WTC11 (cell line): ENCODE measurements at places on chromosomes 7 and 10.
A peak's percentile ranks its signal among the peaks of the same experiment; 100 is the strongest.

GRCh38 chr7:7808626-7809025 is 90.2 kb upstream of the RPA3 start:
- no peak for DNase-seq

GRCh38 chr7:142188846-142189245 is 69.0 kb downstream of the PRSS58 start:
- DNase-seq, result no peak

GRCh38 chr10:104577861-104578521 is 63.1 kb upstream of the SORCS3 start:
- peak; percentile 41 for DNase-seq

DNA sequence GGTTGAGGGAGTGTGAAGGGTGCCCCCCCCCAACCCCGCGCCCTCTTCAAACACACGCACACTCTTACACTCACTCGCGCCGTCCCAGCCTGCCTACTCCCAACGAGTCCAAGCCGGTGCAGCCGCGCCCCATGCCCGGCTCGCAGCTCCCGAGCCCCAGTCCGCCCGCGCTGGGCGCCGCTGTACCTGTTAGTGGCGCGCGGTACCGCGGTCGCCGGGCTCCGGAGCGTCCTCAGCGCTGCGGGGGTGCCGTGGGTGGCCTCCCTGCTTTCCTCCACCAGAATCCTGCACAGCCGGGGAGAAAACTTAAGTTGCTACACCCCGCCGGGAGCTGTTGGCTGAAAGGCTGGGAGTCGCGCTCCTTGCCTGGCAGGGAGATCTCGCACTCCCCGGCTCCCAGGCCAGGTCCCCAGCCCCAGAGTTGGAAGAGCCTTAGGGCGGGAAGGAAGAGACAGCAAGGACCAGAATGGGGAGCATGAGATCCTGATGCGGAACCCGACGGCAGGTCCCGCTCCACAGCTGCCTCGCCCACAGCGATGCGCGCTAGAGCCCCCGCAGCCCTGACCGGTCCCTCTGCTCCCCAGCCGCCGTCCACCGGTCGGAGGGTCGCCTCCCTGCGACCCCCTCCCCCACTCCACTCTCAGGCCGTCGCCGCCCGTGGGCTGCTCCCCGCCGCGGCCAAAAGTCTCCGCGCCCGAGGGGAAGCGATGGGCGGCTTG is 863 bp downstream of the ST8SIA6 start:
- peak; percentile 71 for DNase-seq

DNA sequence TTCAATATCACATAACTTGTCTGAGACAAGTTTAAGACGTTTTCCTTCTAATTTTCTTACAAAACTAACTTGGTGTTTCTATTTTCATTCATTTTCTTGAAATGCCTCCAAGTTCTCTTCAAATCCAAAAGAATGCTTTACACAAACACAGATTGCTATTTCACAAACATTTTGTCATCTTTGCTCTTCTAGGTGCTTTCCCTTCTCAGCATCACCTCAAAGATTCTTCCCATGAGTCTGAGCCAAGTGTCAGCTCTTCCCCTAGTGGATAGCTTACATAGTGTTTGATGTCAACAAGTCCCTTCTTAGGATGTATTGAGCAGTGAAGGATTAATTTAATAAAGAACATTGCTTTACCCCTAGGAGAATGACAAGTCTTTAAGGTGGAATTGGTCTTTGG is 38.1 kb upstream of the SEMA3A start:
- no peak for DNase-seq

GRCh38 chr10:100186253-100187212 is 704 bp upstream of the ERLIN1 start:
- DNase-seq, result peak; percentile 16

DNA sequence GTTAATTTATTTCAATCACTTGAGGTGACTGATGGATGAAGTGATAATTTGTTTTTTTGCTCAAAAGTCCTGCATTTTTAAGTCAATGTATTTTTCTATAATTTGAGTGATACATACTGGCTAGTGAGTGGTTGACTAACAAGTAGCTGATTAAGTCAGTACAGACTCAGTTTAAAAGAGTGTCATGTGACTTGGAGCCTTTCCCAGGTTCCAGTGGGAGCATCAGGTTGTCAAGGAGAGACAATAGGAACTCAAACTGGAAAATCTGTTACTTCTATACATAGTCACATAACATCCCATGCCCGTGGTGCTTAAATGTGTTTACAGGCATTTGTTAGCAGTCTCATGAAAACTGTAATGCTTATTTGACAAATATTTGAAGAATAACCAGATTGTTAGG is 154.7 kb downstream of the ANK3 start:
- DNase-seq, result no peak

DNA sequence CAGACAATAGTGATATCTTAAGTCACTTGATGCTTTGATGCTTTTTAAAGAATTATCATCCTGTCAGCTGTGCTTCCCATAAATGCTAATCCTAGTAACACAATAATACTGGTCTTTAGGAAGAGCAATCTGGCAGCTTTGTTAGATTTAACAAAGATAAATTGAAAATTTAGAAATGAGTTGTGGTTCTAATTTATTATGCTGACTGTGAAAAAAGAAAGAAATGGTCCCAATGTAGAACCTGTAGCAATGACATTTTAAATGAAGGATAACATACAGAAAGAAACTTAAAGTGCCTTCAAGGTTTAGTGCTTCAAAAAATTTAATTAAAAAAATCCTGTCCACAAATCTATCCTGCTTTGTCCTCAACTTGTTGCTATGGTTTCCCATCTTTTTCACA is 81.6 kb upstream of the HGF start:
- no peak for DNase-seq

DNA sequence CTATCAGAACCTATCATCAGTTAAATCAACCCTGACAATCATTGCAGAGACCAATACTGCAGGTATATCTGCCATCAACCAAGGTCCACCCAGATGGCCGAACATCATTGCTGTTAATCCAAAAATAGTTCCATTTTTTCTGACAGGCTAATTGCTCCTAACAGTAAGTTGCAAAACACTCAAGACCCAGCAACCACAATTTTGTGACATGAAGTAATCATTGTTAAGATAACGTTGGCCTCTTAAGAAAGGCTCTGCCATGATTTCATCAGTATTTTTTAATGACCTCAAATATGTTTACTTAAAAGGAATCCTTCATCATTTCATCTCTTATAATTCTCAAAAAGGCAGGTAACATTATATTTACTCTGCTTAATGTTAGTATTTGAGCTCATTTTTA is 553.4 kb upstream of the POM121L12 start:
- DNase-seq, result no peak

DNA sequence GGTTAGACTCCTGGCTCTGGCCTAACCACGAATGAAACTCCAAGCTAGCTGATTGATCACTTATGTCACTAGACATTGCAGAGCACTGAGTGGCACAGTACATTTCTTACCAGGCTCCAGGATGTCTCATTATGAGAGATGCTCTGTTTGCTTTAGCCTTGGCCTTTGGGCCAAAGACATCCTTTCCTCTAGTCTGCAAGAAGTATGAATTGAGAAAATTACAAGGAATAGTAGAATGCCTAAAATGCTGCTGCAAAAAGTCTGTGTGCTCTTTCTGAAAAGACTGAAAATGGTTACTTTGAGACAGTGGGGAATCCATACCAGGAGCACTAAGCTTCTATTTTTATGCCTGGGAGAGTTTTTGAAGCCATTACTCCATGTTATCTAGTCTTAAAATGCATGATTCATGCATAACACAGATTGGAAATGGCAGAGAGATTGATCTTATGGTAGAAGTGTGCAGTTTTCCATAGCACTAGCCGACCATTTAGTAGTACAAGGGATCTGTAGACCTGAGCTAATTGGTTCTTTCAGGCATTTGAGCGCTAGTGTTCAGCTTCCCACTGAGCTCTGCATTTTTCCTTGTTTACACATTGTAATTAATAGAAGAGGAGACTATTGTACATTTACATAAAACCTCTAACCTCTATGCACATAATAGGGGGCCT is 303.8 kb downstream of the PRKG1 start:
- no peak for DNase-seq

DNA sequence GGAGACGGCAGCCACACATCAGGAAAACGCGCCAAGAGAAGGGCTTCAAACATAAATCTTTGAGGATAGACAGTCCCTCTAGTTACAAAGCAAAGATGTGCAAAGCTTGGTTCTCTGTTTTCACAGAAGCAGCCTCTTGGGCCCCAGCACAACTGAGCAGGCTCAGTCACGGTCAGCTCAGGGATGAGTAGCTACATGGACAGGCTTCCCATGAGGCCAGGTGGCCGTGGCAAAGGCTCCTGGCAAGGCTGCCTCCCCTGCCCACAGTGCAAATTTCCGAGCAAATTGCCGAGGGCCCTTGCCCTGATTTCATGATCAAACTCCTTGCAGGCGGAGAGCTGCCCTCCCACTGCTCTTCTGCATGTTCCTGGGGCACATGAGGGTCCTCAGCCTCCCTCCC is 37.8 kb upstream of the EN2 start:
- no peak for DNase-seq

GRCh38 chr10:1047937-1048336 is 982 bp downstream of the IDI1 start:
- no peak for DNase-seq

DNA sequence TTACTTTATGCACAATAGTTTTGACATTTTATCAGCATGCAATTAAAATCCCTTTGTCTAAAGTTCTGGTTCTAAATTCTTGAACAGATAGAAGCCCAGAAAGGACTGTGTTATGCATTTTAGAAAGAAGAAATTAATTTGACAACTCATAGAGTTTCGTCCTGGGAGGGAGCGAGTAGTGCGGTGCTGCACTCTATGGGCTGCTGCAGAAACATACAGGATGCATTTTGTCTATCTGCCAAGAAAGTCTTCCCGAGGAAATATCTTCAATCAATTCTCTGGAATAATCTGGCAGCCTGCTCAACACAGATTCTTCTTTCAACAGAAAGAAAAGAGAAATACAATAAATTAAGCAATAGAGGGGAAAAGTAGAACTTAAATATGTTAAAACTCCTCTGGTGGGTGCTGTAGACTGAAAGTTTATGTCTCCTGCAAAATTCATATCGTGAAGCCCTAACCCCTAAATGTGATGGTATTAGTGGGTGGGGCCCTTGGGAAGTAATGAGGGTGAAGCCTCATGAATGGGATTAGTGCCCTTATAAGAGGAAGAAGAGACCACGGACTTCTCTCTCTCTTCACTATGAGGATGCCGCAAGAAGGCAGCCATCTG is 39.0 kb upstream of the IFRD1 start:
- DNase-seq, result no peak

DNA sequence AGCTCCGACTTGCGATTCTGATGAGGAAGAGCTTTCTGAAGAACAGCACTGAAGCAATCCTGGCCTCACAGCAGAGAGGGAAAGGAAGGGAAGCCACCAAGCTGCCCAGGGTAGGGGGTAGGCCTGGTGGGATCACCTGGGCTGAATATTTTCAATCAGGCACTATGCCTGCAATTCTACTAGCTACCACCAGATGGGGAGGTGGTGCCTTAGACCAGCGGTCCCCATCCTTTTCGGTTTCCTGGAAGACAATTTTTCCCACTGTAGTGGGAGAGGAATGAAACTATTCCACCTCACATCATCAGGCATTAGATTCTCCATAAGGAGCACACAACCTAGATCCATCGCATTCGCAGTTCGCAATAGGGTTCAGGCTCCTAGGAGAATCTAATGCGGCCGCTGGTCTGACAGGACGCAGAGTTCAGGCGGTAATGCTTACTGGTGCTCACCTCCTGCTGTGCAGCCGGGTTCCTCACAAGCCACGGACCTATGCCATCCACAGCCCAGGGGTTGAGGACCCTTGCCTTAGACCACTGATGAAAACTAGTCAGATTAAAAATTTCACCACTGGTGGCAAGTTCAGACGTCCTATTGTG is 2.7 kb downstream of the LRRC20 start:
- peak; percentile 57 for DNase-seq

GRCh38 chr7:20269726-20270125 is 52.5 kb upstream of the MACC1 start:
- DNase-seq, result no peak

DNA sequence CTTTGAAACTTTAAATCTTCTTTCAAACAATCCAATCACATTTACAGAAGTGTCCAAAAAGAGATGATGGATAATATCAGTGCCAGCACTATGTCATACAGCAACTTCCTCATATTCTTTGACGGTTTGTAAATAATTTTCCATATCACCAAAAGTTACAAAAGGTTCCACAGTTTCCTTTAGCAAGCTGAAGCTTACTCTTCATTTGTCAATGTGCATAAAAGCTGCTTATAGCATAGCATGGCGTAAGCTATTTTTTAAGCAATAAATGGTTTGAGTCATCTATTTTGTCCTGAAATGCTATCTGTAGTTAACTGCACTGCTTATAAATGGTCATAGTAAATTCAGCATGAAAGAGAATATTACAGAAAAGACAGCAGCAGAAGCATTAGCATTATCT is 95.1 kb downstream of the ETV1 start:
- DNase-seq, result no peak

- DNase-seq, result no peak
Measured at GRCh38 chr10:11573497-11573896, 38.0 kb downstream of the USP6NL start.

GRCh38 chr7:137656227-137656849 is 190.4 kb downstream of the DGKI start:
- DNase-seq, result peak; percentile 79

DNA sequence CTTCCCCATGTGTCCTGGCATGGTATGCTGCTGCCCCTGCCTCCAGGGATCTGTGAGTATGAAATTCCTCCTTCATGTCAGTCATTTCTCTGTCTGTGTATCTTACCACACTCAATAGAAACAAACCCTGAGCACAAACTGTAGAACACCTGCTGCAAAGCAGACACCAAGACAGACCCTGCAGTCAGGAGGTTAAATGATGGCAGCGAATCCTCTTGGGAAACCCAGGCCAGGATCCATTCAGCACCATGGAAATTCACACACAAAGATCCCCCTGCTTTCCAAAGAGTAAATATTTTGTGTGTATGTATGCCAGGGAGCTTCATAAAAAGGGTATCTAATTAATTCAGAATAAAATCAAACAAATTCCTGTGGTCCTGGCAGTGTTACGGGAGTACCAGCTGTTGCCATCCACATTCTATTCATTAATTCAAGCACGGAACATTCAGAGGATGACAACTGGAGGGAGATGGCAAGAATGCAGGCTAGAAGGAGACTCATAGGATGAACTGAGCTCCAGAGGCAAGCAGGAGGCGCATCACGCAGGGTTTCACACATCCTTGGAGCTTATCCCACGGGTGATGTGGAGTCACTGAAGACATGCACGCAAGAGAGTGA is 14.8 kb downstream of the ITIH5 start:
- DNase-seq, result no peak

DNA sequence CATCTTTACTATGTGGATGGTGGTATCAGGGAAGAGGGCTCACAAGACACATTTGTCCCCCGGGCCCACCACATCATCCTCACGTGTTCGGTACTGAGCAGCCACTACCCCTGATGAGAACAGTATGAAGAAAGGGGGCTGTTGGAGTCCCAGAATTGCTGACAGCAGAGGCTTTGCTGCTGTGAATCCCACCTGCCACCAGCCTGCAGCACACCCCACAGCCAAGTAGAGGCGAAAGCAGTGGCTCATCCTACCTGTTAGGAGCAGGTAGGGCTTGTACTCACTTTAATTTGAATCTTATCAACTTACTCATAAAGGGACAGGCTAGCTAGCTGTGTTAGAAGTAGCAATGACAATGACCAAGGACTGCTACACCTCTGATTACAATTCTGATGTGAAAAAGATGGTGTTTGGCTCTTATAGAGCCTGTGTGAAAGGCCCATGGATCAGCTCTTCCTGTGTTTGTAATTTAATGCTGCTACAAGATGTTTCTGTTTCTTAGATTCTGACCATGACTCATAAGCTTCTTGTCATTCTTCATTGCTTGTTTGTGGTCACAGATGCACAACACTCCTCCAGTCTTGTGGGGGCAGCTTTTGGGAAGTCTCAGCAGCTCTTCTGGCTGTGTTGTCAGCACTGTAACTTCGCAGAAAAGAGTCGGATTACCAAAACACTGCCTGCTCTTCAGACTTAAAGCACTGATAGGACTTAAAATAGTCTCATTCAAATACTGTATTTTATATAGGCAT is 9.1 kb upstream of the CSGALNACT2 start:
- no peak for DNase-seq
